ENCODE measurements at places on chromosomes 11 and 22.
A peak's percentile ranks its signal among the peaks of the same experiment; 100 is the strongest.

GRCh38 chr22:49977578-49977977, 17.0 kb downstream of the PIM3 start:
- no peak for DNase-seq

DNA sequence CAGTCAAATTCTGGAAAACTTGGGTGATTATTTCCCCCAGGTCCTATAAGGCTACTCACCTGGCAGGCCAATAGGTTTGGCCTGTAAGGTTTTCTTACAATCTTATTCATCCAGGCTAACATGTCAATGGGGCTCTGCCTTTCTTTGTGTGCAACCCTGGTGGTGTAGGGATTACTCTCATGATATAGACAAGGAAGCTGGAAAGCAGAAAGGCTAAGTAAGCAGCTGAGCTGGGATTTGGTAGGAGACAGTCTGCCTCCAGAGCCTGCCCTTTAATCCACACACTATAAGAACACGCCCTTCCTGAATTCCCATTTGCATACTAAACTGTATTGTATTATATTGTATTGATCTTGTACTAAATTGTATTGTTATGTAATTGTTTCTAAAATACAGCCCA, 373.3 kb upstream of the CCDC90B start:
- no peak for DNase-seq

DNA sequence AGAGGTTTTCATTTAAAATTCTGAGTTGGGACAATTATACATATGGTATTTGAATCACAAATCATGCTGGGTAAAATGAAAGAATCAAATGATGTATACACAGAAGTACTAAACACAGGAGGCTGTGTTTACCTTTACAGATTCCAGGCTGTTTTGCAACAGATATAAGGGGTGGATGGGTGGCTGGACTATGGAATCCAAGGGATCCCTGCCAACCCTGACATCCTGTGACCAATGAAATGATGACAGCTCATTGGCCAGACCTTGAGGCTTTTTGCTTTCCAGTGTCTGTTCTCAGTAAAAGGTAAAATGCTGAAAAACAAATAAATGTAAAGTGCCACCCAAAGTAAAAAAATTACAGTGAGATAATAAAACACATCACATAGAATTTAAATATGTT, 3.3 kb upstream of the DDI1 start:
- DNase-seq: no peak

DNA sequence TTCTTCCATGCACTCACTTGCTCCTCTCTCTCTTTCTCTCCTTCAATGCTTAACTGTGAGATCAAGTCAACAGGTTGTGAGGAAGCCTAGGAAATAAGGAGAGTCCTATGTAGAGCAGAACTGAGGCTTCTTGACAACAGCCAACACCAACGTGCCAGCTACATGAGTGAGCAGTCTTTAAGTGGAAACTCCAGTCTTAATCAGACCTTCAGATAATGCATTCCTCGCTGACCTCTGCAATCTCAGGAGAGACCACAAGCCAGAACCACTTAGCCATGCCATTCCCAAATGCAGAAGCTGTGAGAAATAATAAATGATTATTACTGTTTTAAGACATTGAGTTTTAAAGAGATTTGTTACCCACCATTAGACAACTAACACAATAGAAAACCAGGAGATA, 6.1 kb upstream of the TEAD1 start:
- DNase-seq: no peak

DNA sequence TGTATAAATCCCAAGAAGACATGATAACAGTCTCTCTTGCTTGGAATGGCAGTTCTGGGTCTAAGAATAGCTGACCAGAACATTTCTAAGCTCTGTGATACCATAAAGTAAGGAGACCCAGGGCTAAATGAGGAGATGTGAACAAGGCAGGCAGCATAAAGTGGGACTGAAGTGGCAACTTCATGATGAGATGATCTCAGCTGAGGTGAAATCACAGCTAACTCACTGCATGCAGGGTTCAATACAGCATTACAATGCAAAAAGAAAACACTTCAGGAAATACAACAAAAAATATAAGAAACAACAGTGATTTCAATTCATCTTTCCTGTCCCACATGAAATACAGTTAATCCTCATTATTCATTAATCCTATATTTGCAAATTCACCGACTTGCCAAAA, 44.6 kb downstream of the MRE11 start:
- DNase-seq: no peak

DNA sequence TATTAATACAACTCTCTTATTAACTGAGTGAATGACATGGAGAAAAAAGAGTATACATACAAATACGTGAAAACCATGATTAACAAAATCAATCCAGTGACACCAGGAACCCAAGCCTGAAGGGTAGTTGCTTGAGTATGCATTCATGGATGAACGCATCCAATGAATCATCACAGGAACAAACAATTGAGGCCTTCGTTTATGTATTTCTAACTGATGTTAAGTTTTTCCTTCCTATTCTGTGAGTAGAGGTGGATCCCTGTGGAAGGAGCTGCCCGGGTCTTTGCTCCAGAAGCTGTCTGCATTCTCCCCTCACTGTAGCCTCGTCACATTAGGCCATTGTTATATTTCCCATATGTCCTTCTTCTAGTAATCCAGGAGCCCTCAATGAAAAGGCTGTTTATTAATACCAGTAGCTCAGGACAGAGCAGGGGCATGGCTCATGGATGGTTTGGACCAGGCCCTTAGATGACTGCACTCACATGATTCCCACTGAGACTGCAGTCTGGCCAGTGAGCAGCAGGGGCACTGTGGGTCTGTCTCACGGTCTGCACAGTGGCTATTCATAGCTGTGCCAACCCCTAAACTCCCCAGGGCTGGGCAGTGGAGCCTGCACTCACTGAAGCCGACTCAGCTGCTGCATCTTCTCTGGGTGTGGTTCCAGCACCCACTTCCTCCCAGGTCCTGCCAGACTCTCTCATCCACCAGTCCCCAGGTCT, 128.1 kb upstream of the TOP3B start:
- DNase-seq: peak; percentile 60

GRCh38 chr11:121348220-121348875, 55.8 kb downstream of the SC5D start:
- DNase-seq: no peak

DNA sequence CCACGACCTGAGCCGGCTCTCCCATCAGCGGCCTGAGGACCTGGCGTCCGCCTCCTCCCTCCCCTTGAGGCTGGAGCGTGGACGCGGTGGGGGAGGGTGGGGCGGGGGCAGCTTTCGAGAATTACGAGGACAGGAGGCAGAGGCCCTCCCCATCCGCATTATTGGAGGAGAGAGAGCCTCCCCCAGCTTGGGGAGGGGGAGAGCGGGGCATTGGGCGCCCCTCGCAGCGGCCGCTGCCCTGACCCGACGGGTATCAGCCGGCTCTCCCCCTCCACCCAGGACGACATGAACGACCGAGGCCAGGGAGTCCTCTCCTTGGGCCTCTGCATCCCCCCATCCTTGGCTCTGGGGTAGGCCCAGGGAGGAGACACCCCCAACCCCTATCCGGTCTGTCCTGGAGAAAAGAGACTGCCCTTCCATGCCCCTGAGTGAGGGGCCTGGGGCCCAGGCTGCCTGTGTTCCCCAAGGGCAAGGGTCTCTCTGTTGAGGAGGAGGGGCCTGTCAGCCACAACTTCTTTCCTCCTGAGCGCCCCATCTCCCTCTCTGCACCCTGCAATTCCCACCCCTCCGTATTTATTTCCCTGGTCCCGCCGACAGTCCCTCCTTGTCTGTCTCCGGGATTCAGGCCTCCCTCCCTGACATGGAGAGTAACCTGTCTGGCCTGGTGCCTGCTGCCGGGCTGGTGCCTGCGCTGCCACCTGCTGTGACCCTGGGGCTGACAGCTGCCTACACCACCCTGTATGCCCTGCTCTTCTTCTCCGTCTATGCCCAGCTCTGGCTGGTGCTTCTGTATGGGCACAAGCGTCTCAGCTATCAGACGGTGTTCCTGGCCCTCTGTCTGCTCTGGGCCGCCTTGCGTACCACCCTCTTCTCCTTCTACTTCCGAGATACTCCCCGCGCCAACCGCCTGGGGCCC, 495 bp downstream of the GPR137 start:
- no peak for DNase-seq

DNA sequence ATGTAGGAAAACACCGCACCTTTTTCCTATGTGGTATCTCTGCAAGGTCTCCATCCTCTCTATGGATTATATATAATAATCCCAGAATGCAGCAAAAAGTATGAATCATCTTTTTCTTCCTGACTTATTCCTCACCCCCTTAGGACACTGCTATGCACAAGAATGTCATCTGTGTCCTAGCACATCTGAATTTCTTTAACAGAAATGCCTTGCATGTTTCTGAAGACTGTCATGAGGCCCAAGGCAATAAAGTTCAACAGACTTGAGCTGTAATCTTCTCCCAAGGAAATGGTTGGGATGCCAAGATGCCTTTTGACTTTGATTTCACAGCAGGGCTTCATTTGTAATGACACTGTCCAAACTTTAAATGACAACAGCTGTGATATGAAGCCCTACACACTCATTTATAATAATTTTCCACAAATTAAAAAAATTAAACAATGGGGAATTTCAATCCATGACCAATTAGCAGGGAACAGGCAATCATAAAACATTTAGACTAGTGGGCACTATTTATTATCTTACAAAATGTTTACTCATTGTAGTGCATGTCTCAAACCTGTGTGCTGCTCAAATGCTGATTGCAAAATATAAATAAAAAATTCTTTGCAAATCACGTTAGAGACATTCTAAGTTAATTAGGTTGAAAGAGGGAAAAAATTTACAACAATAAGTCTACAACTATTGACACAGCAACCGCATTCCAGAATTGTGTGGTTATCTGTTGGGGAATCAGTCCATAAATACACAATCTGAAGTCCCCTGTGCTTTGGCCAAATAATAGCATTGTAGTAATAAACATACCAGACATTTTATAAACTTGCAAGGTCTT, 242.3 kb downstream of the SWAP70 start:
- DNase-seq: no peak

DNA sequence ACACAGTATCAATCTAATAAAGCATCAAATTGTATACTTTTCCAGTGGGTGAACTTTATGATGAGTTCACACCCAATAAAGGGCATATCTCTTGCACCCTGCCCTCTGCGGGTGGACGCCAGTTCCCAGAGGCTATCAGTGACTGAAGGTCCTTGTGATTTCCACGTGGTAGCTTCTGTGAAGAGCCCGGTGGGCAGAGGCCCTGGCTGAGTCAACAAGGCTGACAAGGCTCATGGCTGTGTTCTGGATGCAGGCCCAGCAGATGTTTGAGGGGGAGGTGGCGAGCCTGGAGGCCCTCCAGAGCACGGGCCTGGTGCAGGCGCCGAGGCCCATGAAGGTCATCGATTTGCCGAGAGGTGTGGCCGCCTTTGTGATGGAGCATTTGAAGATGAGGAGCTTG, 71.4 kb downstream of the PIWIL3 start:
- no peak for DNase-seq

DNA sequence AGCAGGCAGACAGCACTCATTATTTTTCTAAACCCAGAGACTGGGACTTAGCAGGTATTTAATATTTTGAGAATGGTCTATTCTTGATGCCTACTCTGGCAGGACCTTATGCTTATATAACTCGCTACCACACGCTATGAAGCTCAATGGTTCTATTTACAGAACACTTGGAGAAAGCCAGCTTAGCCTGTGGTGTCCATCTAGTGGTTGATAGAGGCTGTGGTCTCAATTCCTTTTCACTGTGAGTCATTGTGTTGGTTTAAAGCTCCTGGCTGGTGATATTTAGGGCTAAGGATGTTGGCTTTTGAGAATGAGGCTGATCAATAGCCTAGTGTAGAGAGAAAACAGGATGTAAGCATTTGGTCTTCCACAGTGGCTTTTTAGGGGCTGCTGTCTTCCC, 206.4 kb downstream of the DBX1 start:
- peak; percentile 79 for DNase-seq

DNA sequence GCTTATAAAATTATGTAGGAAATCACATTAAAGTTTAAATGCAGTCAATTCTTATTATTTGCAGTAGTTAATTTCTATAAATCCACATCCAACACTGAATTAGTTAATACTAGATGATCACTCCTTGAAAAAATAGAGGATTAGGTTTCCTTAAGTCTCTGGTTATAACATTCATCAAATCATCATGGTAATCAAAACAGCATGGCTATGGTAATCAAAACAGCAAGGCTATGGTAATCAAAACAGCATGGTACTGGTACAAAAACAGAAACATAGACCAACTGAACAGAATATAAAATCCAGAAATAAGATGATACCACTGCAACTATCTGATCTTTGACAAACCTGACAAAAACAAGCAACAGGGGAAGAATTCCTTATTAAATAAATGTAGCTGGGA, 814.6 kb upstream of the CCDC179 start:
- DNase-seq: no peak

DNA sequence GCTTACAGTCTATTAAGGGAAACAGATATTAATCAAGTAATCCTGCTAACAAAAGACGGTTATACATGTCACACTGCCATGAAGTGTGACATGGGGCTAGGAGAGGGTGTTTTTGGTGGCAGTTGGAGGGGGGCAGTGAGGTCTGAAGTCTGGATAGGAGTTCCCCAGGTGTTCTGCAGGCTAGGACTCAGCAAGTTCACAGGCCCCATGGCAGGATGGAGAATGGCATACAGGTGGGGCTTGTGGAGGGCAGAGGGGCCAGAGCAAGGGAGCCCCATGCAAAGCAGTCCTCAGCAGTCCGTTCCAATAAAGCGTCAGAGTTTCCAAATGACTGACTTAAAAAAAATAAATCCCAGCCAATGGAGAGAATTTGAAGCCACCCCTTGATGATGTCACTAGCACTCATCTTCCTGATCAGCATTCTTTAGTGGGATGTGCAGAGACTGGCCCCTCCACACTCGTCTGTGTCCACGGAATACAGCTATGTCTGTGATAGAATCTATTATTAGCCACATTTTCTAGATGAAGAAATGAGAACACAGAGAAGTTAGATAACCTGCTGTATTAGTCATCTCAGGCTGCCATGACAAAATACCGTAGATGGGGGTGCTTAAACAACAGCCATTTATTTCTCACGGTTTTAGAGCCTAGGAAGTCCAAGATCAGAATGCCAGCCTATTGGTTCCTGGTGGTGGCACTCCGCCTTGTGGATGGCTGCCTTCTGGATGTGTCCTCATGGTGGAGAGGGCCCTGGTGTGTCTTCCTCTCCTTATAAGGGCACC, 32.6 kb downstream of the PRDM11 start:
- DNase-seq: no peak

GRCh38 chr11:67466367-67466766, 2.7 kb downstream of the TMEM134 start:
- DNase-seq: peak; percentile 13

DNA sequence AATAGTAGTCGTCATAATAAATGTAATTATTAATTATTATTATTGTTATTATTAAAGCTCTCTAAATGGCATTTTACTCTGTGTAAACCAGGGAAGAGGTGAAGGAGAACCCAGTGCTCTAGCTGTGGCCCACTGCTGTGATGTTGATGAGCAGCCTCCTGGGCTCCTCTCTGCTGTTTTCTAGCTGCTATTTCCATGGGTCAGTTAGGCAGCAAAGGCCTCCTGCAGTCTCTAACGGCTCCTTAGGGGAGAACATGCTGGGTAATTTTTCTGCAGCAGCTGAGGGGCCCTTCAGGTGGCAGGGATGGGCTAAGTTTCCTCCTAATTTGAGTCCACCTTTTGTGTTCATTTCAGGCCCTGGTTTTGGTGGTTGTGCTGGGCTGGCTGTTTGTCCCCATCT, 24.6 kb downstream of the SLC5A1 start:
- DNase-seq: no peak

GRCh38 chr11:2697866-2698265, 1.9 kb downstream of the KCNQ1OT1 start:
- DNase-seq: no peak
